Activated T-cell treated with anti-CD3 and anti-CD28 coated beads for 48 hours (primary cell): ENCODE measurements at places on chromosomes 3 and 15.

- no peak for DNase-seq
These were observed 6.2 kb downstream of the ETV5 start for GRCh38 chr3:186102687-186103086.

DNA sequence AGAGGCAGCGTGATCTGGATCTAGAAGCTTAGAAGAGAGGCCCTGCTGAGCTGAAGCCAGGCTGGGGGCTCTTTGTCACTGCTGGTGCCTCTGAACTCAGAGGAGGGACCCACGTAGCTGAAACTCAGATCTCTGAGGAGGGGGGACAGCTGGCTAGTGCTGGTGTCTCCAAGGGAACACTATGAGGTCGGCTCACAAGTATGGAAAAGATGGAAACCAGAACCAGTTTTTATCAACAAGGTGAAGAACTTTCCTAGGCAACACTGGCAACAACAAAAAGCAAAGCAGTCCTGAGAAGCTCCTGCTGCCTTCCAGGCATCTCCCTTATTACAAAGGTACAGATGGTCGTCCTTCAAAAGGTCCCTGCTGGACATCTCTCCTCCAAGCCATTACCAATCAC is 27.0 kb upstream of the FSTL1 start:
- no peak for DNase-seq

- no peak for DNase-seq
These were observed 280.3 kb downstream of the ZPLD1 start for GRCh38 chr3:102715030-102715697.

DNA sequence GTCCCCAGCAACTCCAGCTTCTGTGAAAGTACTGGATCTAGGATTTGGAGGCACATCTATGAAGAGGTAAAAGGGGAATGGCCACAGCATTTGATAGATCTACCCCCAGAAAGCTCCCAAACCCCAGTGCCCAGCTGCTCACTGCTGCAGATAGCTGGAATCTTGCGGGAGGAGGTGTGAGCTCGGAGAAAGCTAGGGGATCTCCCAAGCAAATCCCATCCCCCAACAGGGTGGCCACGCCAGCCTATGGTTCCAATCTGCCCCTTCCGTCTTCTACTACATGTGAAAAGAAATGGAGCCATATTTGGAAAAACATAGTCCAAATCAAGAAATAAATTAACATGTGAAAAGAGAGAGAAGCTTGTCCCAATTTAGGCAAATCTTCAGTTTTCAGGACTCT is 42.0 kb downstream of the SEMA5B start:
- DNase-seq: no peak

DNA sequence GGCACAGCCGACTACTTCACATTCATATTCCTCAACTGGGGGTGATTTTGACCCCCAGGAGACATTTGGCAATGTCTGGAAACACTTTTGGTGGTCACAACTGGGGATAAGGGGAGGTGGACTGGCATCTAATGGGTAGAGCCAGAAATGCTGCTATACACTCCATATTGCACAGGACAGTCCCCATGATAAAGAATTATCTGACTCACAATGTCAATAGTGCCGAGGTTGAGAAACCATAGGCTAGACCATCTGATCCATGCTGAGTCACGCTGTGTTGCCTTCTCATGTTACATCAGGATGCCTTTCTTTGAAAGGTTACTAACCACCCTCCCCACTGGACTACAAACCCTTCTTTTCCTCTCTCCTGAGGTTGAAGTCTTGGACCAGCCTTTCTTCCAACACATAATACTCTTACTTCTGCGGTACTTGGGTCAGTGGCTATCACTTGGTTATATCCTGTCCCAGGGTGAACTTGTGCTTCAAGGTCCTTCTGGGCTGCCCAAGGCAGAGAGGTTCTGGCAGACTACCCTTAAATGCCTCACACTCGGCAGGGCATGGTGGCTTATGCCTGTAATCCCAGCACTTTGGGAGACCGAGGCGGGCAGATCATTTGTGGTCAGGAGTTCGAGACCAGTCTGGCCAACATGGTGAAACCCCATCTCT is 68.8 kb downstream of the CTNNB1 start:
- no peak for DNase-seq

- no peak for DNase-seq
These were observed 99.3 kb downstream of the WNT7A start for GRCh38 chr3:13780432-13781176.

DNA sequence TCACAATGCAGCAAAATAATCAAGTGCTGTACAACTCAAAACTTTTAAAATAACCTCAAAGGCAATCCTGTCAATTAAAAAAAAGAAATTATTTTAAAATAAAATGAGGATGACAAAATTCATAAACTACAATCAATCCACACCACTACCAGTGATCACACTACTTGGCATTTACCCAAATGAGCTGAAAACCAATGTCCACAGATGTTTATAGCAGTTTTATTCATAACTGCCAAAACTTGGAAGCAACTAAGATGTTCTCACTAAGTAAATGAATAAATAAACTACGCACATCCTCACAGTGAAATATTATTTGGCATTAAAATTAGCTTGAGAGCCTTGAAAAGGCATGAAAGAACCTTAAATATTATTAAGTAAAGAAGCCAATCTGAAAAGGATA is 121.3 kb downstream of the STAG1 start:
- DNase-seq: no peak

GRCh38 chr15:66774001-66774814 is 72.2 kb downstream of the SMAD6 start:
- peak; percentile 21 for DNase-seq

DNA sequence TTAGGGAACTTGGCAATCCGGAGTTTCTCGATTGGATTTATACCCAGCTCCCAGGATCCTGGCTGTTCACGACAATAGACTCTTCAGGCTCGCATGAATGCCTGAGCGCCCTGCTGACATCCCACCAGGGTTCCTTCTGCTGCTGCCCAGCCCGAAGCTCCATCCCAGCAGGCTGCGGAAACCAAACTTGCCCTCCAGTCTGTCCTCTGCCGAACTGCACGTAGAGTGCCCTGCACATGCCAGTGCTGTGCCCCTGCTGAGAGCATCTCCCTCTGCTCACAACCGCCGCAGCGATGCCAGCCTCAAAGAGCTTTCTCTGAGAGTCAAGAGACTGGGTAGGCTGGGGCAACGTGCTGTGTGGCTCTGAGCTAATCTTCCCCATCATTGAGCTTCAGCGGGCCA is 6.9 kb downstream of the ADAMTS7 start:
- DNase-seq: no peak

- no peak for DNase-seq
These were observed 12.6 kb upstream of the COL8A1 start for GRCh38 chr3:99625643-99626416.

DNA sequence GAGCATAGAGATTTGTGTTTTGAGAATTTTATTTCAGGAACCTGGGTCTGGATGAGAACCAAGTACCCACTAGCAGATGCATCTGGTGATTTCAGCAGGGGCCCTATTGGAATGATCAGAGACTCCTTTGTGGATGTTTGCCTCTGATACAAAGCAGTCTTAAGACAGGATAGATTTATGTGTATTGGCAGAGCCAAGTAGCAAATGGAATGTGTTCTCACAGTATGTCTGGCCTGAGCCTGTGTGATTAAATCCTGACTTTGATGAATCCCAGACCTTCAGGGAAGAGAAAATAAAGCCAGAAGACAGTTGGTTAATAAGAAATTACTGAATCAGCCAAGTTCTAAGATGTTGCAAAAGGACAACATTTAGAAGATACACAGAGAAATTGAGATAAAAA is 755.5 kb upstream of the SEMA6D start:
- no peak for DNase-seq

DNA sequence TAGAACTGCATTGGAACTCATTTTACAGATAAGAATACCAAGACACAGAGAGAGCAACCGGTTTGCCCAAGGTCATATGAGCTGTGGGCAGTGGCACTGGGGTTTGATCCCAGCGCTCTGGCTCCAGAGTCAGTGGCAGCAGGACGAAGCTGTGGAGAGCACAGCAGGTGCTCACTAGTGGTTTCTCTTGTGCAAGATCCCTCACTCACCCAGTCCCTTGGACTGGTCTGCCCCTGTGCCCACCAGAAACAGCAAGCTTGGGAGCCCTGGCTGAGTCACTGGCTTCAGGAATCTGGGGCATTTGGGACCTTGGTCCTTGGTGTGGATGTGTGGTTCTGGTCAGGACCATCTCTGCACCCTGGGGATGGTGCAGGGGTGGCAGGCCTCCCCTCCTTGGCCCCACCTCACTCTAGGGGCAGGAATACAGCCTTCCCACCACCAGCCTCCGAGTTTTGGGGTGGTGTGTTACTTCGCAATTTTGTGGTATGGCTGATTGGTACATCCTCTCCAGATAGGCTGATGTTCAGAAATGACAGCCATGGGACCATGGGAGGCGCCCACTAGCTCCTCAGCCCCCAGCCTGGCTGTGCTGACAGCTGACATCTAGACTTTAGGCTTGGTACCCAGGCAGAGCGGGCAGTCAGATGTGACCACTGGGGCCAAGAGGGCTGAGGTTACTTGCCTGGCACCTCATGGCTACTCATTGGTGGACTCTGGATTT is 104.6 kb downstream of the LSM3 start:
- DNase-seq: no peak

DNA sequence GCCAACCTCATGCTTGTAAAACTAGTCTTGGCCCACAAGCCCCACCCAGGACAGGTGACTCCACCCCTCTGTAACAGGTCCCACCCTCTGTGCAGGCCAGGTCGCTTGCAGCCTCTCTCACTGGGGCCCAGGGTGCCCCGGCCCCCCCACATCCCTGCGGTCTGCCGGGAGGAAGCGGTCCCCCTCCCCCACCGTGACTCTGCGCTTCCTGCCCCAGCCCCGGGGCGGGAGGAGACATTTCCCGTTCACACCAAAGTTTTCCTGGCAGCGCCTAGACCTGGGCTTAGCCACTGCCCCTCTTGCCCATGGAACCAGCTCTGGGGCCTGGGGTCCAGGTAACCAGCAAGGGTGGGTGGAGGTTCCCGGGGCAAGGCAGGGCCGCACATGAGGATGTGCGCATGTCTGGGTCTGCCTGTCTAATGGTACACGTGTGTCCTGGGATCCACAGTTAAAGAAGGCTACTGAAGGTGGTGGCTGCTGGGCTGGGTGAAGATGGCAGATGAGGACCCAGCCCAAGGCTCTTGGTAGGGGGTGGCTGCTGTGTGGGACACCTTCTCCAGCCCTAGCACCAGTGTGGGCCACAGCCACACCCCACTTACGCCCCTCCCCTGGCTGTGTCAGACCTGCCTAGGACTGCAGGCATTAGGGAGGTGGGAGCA is 8.4 kb downstream of the NBEAL2 start:
- peak; percentile 78 for DNase-seq
